ENCODE measurements at places on chromosomes 6 and 20.

DNA sequence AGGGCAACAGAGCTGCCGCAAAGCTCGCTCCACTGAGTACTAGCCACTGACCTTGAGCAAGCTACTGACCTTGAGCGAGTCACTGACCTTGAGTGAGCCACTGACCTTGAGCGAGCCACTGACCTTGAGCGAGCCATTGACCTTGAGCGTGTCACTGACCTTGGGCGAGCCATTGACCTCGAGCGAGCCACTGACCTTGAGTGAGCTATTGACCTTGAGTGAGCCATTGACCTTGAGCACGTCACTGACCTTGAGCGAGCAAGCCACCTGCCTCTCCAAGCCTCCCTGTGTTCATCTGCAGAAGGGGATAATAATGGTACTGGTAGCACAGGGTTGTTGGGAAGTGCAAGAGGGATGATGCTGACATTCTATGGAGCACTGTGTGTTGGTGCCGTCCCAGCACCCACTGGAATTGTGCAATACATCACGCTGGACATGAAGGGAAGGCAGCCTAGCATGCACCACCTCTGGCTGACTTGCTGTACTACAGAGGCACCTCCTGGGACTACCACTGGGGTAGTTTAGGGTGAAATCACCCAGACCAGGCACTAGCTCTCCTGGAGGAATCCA is 60.2 kb downstream of the CTCFL start:
- DNase-seq = no peak

DNA sequence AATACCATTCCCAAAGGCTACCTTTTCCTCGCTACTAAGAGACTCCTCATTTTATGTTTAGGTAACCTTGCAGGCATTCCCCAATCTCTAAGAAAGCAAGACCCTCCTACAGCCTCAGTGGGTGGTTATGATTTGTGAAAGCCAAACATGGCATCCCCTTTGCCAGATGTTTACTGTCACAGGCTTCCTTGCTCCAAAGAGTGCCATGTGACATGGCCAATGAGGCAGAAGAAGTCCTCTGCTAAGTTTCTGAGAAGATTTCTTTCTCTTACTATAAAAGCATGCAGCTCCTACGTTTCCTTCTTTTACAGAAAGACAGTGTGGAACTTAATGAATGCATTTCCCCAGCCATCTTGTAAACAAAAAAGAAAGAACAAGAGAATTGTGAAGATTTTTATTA is 688.2 kb downstream of the TBC1D32 start:
- no peak for DNase-seq

DNA sequence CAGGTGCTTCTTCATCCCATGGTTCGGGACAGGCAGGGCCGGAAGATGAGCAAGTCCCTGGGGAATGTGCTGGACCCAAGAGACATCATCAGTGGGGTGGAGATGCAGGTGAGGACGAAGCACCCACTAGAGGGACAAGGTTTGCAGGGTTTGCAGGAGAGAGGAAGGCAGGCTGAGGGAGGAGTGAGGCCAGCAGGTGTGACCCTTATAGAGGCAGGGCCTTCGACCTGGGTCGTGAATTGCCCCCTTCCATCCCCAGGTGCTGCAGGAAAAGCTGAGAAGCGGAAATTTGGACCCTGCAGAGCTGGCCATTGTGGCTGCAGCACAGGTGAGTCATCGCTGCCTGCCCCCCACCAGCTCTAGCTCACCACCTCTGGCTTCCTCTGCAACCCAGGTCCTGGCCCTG is 8.4 kb downstream of the VARS2 start:
- DNase-seq = no peak

GRCh38 chr20:51385646-51386530 is 156.6 kb downstream of the NFATC2 start:
- DNase-seq = no peak

- no peak for DNase-seq
Measured at GRCh38 chr6:125804264-125804663, 13.5 kb downstream of the NCOA7 start.

GRCh38 chr20:15204234-15204633 is 866.8 kb upstream of the FLRT3 start:
- DNase-seq = no peak
